Stimulated activated CD8-positive, alpha-beta memory T cell treated with anti-CD3 and anti-CD28 coated beads, Interleukin-15, amount 100 ng/mL, for 48 hours (primary cell): ENCODE measurements at places on chromosomes 3 and 15.
A peak's percentile ranks its signal among the peaks of the same experiment; 100 is the strongest.

GRCh38 chr15:84598250-84598649 is 2.6 kb upstream of the ZSCAN2 start:
- no peak for DNase-seq

DNA sequence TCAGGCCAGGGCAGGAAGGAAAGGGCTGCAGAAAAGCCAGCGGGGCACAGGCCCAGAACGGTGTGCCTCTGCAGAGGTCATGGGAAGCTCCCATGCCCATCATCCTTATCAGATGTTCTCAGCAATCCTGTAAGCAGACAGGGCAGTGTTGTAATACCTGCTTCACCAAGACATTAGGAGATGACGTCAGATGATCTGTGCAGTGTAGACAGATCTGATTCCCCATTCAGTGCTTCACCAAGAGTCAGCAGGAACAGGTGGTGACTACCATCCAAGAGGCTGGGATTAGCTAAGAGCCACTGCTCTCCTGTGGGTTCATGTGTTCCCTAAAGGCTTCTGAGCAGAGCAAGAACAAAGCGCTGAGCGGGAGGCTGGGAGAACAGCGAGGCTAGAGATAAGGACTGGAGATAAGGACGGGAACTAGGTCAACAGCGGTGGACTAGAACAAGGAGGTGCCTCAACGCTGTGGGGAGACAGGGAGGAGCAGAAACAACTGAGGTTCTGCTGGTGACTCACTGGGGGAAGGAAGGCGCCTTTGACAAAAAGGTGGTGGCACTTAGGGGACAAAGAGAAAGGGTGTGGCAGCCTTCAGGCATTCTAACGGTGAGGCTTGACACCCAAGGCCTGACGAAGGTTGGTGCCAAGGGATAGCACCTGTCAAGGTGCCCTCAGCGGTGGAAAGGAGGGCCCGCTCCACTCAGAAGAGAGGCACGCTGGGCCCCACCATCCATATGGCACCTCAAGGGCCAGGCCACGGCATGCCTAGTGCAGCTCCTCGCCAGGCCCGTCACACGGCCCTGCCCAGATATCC is 28.4 kb downstream of the CCDC12 start:
- DNase-seq, result peak; percentile 50

DNA sequence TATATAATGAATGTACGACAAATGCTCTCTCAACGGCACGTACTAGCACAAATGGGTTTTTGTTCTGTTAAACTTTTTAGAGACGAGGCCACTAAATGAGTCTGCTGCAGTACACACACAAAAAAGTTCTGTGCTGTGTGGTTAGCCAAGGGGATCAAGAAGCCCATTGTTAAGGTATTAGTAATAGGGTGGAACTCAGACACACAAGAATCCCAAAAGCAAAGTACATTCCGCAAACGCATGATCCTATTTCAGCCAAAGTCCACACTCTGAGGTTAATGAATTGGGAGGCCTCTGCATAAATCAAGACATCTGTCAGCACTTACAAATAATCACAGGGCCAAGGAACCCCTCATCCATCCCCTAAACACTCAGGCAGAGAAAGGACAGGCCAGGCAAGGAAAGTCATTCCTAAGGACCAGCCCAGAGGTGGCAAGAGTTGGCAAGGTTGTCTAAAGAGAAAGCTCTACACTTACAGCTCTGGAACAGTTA is 12.1 kb downstream of the OSBPL10 start:
- no peak for DNase-seq

DNA sequence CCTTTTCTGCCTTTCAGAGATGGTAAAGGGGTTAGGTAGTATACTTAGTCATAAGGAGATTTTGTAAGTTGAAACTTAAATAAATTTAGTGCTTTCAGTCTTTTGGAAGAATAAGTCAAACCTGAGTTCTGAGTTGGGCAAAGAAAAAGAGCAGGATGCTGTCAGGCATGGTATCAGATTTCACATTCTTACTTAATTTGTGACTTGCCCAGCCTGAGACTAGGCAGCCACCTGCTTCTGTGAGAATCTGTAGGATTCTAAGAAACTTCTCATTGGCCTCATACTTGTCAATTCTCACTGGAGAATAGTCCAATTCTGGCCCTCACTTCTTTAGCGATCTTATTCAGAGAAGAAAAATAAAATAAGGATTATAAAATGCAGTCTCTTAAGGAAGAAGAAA is 577.5 kb downstream of the DIPK2A start:
- no peak for DNase-seq

GRCh38 chr3:21795921-21796320 is 44.9 kb upstream of the ZNF385D start:
- no peak for DNase-seq

DNA sequence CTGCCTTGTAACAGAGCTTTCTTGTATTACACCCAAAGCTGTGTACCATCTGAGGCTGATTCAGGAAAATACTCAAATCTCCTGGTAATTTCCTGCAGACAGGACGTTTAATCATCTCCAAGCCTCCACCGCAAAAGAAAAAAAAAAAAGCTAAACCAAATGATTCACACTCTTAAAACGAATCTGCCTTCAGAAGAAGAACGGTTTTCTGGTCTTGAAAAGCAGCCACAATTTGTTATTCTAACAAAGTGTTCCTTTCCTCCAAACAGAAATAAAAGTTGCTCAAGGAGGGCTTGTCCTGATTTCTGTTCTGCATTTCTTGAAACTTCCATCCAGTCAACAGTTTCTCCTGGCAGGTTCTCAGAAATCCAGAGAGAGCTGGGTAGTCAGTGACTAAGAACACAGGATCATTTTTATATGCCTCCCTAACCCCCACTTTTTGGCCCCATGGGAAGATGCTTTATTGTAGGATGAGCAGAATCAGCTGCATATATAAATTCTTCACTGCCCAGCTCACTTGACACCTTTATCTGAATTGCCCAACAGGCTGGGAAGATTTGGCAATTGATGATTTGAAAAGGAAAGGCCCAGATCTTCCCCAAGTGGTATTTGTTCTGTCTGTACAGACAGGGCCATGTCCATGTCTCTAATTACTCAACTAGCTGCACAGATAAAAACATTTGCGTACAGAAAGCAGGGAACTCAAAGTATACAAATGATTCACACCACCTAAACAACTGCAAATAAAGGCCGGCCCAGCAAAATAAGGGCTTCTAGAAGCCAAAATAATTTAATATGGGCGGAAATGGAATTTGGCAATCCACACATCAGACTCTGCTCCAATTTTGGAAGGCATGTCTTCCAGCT is 41.0 kb upstream of the PRICKLE2 start:
- DNase-seq, result no peak

DNA sequence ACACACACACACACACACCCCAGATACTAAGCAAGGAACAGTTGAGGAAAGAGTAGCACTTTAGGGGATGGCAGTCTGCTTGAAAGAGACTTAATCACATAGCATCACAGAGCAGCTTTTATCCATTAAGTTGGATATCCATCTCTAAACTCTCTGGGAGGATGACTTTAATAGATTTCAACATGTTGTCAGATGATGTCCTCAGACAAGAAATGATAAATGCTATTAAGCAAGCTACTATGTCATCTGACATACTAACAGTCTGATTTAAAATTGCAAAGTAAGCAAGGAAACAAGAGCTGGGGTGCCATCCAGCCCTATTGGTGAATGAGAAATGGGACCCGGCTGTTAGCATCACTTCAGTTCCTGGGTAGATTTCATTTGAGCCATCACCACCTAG is 136.9 kb downstream of the PLCL2 start:
- no peak for DNase-seq

DNA sequence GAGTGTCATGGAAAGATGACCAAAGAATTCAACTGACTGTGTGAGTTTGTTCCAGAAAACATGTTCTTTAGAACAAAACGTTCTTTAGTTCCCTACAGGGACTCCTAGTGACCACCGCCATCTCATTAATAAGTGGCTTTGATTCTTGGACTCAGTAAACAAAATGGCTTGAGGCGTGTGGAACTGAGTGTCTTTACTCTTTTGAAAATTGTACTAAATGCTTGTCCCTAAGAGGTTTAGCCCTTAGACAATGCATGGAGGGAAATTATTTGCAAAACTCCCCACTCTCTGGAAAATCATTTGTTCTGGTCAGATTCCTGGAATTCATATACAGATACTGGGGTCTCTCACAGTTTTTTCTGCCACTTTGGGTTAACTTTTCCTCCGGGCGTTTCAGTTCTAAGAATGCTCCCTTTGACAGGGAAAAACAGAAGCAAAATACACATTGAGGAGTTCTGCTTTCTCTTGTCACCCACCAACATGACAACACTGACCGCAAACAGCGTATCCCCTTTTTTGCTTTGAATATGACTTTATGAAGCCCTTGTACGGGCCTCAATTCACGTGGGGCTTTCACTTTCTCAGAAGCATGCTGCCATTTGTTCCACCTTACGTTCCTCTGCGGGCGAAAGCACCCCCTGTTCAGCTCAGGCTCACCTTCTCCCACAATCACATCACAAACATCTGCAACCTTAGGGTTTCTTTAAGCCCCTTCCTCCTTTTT is 15.3 kb upstream of the NRROS start:
- no peak for DNase-seq

DNA sequence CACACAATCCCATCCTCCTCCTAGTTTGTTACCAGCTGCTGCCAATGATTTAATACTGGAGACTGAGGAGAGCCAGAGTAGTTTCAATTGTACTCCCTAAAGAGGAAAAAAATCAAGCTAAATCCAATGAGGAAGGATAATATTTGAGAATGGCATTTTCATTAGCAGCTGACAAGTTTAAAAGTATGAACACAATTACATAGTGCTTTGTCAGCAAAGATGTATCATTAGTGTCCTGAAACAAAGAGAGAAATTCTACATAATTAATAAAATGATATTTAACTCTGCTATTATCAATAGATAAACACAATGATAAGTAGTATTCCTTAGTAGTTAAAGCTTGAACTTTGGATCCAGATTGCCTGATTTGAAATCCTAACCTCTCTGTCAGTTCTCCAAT is 163.9 kb downstream of the FGF12 start:
- DNase-seq, result no peak

GRCh38 chr3:71873093-71873611 is 88.2 kb upstream of the PROK2 start:
- DNase-seq, result no peak

DNA sequence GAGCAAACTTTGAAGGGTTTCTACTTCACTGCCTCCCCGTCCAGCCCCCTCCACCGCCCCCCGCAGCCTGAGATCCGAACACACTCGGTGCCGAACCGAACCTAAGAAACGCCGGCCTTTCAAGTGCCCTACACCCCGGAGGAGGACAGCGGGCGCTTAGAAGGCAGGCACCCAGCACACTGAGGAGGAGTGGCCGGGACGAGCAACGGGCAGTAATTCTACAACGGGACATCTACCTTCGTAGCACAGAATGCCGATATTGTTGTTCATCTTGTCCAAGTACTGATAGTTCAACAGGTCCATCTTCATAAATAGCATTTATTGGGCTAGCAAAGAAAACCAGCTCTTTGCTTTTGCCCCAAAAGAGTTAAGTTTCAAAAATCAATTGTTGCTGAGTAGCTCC is 513 bp downstream of the VGLL4 start:
- DNase-seq, result no peak

DNA sequence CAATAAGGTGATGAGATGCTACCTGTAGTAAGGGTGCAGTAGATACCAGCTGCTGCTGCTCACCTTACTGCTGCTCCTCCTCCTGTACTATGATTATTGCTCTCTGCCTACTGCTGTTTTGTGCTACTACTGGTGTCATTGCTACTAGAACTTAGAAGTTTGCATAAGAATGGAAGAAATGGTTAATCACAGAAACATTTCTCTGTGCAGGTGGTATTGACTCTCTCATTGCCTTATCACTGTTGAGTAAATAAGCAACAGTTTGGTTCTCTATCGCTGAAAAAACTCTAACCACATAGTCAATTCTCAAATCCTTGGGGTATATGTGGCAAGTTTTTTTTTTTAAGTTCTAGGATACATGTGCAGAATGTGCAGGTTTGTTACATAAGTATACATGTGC is 16.5 kb downstream of the MITF start:
- DNase-seq, result no peak

DNA sequence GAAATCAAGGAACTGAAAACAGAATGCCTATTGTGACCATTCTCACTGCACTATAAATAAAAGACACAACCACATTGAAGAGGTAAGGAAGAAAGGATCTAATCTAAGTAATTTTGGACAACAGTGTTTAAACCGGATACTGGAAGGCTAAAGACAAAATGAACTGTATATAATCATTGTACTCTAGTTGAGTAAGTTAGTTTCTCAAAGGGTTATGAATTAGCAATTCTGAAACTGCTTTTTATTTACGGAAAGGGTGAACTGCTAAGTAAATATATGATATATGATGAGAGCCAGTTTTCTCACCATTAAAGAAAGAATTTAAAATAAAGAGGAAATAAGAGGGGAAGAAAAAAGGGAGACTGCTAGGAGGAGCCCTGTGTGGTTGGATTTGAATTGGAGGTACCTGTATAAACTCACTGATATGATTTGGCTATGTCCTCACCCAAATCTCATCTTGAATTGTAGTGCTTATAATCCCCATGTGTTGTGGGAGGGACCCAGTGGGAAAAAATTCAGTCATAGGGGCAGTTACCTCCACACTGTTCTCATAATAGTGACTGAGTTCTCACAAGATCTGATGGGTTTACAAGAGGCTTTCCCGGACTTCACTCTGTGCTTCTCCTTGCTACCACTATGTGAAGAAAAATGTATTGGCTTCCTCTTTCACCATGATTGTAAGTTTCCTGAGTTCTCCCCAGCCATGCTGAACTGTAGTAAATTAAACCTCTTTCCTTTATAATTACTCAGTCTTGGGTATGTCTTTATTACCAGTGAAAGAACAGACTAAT is 607.7 kb downstream of the PYDC2 start:
- no peak for DNase-seq

- no peak for DNase-seq
Observed at GRCh38 chr3:156102267-156102931, 18.0 kb upstream of the KCNAB1 start.

DNA sequence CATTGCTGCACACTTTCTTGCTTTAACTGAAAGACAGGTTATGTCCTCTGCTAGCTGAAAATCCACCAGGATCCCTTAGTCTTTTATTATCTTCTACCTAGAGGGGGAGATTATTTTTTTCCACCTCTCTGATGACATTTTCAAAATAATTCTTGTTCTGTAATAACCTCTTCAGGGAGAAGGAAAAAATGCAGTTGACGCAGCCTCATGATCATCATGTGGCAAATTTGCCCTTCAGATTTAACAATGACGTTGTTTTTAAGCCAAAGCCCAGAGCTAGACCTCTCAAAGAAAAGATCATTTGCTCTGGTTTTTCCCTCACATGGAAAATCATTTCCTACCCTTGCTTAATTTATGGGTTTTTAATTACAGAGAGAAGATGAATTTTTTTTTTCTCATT is 724.9 kb downstream of the NLGN1 start:
- DNase-seq, result no peak

DNA sequence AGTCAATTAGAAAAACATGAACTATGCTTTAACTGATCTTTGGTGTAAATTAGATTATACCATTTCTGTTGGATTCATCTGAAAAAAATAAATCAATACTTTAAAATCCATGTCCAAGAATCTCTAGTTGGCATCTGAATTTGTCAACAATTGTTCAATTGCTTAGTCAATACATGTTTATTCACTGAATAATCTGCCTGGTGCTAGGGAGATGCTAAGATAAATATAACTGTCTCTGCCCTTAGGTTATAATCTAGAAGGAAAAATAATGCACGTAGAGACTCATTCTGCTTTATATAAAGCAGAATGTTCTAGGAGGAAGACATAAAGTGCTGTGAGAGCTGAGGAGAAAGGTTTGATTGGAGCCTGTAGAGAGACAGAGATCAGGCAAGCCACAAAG is 537.2 kb upstream of the IL12A start:
- DNase-seq, result no peak
